ENCODE measurements at places on chromosomes 11 and 22.

DNA sequence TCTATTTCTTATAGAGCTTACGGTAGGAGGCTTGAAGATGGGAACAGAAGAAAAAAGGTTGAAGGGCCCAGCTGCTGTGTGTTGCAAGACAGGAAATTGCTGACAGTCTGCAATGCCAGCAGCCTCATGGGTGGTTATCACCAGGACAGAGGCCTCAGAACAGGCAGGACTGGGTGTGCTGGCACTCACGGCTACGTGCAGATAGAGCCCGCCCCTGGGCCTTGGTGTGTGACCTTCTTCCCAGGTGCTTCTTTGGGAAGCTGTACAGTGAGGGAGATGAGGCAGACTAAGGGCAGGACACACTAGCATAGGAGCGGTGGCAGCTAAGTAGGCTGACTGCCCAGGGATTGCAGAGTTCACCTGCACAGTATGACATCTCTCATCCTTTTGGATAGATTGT is 12.6 kb downstream of the PRAME start:
- no peak for DNase-seq

GRCh38 chr11:129458756-129459535 is 83.3 kb downstream of the BARX2 start:
- no peak for DNase-seq

DNA sequence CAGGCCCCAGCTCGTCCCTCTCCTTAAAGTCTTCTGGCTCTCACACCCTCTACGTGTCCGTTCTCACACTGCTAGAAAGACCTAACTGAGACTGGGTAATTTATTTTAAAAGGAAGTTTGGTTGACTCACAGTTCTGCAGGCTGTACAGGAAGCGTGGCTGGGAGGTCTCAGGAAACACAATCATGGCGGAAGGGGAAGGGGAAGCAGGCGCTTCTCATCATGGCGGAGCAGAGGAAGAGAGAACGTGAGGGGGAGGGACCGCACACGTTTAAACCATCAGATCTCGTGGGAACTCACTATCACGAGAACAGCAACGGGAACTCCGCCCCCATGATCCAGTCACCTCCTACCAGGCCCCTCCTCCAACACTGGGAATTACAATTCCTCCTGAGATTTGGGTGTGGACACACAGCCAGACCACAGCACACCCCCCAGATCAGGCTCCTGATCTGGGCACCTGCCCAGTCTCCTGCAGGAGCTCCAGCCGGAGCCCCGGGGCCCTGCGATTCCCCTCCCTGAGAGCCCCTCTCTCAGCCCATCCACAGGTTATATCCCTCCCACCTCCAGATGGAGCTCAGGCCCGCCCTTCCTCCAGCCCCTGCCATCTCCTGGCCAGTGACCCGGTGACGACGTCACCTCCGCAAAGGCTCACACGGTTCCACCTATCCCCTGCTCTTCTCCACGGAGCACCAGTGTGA is 170.2 kb downstream of the BRD1 start:
- DNase-seq: no peak

- no peak for DNase-seq
Measured at GRCh38 chr11:11416502-11416901, 63.5 kb upstream of the CSNK2A3 start.

DNA sequence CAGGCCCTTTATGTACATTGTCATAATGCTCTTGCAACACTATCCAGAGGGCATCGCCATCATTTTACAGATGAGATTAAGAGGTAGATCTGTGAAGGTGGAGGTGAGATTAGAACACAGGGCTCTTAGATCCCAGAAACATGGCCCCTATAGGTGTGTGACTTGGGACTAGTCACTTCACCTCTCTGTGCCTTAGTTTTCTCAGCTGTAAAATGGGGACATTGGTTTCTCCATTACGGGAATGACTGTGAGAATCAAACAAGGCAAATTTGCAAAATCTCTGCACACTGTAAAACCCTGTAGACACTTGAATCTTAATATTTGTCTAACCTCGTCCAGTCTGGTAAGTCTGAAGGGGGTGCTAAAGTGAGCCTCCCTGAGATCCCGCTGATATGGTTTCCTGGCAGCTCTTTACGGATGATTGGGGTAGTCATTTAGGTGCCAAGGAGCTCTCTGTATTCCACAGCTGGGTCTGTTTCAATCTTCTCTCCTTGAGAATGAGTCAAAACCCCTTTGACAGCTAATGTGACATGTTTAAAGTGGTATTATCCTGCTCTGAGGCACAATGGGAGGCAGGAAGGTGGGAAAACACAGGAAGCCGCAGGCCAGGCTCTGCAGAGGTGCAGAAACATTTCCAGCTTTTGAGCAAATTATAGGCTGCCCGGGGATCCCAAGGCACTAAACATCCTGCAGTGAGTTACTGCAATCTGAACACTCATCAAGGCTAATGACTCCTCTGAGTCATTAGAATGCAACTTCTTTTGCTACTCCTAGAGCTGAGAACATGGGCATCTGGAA is 140.8 kb downstream of the CCDC81 start:
- DNase-seq: peak; percentile 72

- DNase-seq: no peak
Measured at GRCh38 chr22:31139866-31140716, at the start of gene PLA2G3. Gene PLA2G3 (minus strand): TSS chr22:31140508. CDS start chr22:31140354, 154 bp downstream.
